ENCODE measurements at places on chromosomes 16 and 17.

DNA sequence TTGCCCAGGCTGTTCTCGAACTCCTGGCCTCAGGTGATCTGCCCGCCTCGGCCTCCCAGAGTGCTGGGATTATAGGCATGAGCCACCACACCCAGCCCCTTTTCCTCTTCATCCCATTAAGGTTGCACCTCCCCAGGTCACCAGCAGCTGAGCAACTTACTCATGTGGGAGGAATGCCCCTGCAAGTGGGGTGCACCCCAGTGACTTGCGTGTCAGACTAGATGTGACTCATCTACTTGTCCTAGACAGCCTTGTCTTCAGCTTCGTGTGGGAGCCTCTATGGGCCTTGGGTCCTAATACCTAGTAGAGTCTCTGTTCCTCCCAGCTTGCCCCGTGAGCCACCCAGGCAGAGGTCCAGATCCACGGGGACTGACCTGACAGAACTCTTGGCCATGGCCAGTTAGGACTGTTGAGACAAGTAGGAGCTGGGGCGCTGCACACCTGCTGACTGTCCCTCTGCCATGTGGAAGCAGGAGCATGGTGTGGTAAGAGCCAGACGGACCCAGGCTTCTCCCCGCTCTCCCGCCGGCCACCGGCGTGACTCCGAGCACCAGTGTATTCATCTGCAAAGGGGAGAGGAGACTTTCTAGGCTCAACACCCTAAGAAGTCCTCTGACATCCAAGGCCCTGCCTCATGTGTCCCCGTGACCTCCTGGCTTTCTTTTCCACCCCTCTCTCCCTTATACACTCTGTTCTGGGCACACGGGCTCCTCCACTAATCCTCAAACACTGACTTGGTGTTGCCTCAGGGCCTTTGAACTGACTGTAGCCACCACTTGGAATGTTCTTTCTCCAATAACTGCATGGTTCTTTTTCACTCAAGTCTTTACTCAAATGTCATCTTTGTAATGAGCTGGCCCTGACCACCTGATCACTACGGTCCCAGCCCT lies 11.6 kb upstream of the CBX4 start:
- DNase-seq: peak; percentile 84

DNA sequence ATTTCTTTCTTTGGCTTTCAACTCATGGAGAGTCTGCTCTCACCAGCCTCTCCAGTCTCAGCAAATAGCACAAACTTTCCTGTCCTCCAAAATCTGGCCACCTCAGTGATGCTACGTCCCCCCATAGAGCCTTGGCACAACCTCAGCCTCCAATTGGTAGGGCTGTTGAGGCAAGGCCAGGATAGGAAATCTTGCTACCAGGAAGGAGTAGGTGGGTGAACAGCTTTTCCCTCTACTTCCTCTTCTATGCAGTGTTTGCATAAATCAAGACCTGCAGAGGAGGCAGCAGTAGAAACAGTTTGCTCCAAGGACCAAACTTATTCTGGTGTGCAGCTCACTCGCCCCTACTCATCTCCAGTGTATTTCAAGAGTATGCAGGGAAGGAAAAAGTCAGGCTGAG lies 701 bp upstream of the DPEP2 start:
- DNase-seq: no peak

- DNase-seq: no peak
Measured at GRCh38 chr16:87323727-87324410, 6.7 kb upstream of the C16orf95 start.

DNA sequence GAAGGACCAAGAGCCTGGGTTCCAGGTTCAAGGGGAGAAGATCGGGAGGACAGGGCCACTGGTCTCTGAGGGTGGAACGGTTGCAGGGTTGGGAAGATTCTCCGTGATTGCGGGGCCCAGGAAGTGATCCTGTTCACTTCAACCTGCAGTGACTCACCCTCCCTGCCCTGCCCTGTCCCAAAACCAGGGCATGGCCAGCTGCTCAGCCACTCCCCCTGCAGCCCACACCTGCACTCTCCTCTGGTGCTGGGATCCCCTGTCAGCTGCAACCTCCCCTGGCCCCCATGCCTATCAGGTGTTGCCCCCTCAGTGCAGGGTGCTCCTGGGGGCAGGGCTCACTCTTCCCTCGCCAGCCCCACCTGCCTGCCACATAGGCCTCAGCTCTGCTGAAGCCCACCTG lies 1.1 kb downstream of the RUNDC3A start:
- DNase-seq: no peak

- DNase-seq: peak; percentile 50
Measured at GRCh38 chr16:49362230-49362629, 11.4 kb upstream of the C16orf78 start.

GRCh38 chr16:49019831-49020230 lies 261.8 kb downstream of the CBLN1 start:
- no peak for DNase-seq
